Myocyte (in vitro differentiated cells): ENCODE measurements at places on chromosomes 12 and 14.

GRCh38 chr14:106738075-106738474 lies 1211.7 kb downstream of the TMEM121 start:
- DNase-seq = no peak

DNA sequence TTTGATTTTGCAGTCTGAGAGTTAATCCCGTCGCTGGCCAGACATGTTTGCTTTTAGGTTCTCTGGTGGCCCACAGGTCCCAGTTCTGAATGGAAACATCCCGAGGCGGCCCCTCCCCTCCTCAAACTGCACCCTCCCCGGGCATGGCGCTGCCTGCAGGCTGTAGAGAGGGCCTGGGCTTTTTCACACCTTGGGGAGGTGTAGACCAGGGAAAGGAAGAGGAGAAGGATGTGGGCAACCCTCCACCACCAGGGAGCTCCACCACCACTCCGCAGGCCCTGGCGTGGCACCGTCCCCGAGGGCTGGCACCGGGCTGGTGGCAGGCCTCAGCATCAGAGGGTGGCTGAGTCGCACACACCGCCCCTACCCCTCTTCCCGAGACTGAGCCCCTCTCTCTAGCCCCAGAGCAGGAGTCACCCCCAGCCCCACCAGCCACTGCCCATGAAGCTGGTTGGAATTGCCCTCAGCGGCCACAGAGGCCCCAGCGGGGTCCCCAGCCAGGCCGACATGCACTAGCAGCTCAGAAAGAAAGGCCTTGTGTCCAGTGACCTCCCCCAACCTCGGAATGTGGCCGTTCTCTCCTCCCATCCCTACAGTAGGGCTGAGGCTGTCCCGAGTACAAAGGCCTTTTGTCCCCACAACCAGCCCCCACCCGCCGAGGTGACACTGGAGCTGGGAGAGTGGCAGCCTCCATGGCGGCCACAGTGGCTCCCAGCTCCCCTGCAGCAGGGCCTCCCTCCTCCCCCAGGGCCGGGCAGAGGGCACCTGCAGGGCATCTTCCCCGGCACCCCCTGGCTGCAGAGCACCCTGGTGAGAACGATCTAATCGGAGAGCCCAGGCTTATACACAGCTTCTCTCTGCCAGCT lies 23.5 kb upstream of the INF2 start:
- peak; percentile 26 for DNase-seq

DNA sequence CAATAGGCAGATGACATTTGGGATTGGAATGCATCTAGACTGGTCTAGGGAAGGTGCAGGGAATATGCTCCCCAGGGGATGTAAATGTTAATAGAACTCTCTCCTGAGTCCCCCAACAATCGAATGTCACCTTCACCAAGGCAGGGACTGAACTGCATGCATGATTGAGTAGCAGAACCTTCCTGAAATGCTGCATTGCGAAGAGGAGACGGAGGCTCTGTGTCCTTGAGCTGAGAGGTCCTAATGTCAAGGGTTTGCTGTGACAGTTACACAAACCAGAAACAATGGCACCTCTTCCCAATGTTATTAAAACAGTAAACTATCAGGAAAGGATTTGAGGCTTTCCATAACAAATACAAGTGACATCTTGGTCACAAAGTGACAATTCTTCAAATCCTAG lies 117.5 kb upstream of the SFSWAP start:
- DNase-seq = no peak

DNA sequence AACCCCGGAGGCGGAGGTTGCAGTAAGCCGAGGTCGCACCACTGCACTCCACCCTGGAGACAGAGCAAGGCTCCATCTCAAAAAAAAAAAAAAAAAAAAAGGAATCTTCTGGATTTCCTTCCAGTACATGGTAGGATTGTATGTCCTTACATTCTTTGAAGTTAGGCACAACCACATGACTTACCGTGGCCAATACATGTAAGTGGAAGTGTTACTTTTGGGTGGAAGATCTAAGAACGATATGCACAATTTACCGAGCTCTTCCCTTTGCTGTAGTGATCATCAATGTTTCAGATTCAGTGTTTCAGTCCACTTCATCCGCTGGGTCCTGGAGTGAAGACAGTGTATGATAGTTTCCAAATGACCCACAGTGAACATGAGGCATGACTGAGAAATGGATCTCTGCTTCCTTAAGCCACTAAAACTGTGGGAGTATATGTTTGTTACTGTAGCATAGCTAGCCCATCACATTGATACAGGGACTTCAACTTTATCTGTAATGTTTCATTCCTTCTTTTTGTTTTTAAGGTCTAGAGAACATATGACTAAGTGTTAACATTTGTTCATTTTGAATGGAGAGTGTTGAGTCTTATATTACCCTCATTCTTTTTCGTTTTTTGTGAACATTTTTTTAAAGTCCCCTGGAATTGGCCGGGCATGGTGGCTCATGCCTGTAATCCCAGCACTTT lies 18.5 kb upstream of the NINJ2 start:
- no peak for DNase-seq

DNA sequence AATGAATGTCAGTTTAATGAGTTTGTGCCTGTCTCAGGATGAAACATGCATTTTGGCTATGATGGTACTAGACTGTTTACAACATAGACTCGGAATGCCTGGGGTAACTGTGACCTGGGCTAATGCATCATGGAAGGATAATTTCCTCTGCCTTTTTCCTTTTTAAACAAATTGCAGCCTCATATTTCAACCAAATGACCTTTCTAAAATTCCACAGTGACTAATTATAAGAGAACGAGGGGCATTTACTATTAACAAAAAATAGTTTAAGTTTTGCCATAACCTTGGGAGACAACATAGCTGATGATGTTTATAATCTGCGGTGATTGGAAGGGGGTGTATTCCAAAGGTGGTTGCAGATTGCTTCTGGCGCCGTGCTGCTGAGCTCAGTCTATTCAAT lies 1140.5 kb downstream of the GALC start:
- no peak for DNase-seq

DNA sequence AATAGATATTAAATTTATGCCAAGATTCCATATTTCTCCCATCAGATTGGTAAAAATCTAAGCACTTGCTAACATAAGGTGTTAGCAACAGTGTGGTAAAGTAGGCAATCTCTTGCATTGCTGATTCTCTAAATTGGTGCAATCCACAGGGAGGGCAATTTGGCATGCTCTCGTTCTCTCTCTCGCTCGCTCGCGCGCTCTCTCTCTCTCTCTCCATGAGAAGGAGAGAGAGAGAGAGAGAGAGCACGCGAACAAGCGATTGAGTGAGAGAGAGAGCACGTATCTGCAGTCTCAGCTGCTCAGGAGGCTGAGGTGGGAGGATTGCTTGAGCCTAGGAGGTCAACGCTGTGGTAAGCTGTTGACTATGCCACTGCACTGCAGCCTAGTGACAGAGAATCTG lies 25.9 kb downstream of the PSEN1 start:
- DNase-seq = no peak

DNA sequence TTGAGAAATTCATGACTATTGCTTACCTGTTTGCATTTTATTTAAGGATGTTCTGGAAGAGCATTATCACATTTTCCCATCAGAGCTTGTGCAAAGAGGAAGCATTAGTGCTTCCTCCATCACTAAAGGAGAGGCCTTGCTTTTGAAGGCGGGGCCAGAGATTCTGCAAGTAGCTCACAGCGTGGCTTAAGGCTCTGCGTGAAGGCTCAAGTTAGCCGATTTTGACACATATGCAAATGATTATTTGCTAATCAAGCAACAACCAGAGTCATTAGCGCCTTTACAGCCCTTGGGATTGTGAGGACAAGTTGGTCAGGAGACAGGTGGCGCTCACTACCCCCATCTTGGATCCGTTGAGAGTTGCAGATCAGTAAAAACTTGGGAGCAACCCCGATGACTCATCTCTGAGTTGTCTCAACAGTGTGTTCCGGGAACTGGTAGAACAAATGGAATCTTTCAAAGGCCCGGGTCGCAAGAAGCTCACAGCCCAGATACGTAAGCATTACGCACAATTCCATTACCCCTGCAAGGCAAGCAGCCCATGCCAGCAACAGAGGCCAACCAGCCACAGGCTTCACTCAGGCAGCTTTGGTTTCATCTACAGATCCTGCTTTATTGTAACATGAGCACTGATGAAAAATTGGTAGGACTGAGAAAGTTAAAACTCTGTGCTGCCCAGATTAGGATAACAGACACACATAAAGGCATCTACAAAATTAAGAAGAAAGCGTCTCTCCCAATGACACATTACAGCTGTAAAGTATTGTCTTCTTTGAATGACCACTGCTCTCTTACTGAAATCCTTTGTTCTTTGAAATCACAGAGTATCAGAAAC lies 34.9 kb upstream of the SPTSSA start:
- DNase-seq = peak; percentile 96

DNA sequence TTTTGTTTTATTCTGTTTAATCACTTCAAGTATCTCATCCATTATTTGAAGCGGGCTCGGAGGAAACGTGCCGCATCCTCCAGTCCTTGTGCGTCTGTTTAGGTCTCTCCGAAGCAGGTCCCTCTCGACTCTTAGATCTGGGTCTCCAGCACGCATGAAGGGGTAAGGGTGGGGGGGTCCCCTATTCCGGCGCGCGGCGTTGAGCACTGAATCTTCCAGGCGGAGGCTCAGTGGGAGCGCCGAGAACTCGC lies 311 bp upstream of the LGR5 start:
- no peak for DNase-seq

DNA sequence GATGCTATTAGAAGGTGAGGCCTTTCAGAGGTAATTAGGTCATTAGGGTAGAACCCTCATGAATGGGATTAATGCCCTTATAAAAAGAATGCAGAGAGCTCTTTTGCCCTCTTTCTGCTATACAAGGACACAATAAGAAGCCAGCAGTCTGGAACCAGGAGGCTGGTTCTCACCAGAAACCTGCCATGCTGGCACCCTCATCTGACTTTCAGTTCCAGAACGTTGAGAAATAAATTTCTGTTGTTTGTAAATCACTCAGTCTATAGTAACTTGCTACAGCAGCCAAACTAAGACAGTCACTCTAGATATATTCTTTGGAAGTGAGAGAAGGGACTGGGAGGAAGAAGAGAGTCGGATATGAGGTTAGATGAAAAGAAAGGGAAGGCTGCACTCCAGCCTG lies 125.0 kb upstream of the MYF6 start:
- no peak for DNase-seq

- DNase-seq = no peak
These were observed 18.1 kb downstream of the NOS1 start for GRCh38 chr12:117343296-117343695.

DNA sequence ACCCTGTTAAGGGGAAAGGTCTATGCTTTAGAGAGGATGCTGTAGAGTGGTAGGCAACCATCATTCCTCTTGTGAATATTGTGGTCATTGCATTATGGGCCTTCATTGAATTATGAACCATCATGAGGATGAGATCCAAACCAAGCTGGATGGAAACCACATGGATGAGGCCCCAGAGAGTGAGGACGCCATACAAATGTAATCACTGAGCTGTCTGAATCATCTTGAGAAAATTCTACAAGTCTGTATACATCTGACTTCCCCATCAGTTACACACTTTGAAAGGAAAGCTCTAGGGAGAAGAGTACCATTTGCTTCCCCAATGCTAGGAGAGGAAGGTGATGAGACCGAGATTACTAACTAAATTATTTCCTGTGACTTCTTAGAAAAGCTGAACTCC lies 172.9 kb downstream of the CACNA1C start:
- no peak for DNase-seq

DNA sequence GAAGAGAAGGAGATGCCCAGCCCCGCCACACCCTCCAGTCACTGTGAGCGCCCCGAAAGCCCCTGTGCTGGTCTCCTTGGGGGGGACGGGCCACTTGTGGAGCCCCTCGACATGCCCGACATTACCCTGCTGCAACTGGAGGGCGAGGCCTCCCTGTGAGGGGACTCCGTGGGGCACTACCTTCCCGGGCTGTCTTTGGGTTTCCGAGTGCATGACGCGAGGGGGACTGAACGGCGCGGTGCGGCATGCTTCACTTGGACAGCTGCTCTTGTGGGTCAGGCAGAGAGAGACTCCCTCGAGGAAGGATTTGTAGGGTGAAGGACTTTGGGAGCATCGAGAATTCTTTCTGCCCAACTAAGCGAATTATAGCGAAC lies 1.1 kb downstream of the CCDC184 start:
- peak; percentile 57 for DNase-seq

- no peak for DNase-seq
These were observed 122.7 kb upstream of the MDM1 start for GRCh38 chr12:68454892-68455291.

DNA sequence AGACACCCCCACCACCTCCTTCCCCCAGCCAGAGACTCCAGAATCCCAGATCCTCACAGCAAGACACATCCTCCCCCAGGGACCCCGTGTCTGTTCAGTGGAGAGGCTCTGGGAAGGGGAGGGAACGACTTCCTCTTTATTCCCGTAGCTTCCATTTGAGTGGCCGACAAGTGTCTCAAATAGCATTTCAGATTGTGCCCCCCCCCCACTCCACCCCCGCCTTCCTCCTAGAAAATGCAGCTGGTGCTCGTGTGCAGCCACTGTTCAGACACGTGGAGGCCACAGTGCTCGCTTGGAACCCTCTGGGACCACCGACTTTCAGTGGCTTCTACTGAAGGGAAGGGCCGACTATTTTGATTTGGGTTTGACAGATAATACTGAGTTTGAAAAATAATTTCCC lies 14.3 kb downstream of the PPP2R5C start:
- DNase-seq = no peak
